ENCODE measurements at places on chromosomes 2 and 18. TPM values are rescaled to one million over a fixed set of nuclear protein-coding genes. Genes with fewer than 3 reads are reported as not detected.

Gene SAG
- total RNA-seq, result not detected

Gene IL36A
- not detected for total RNA-seq

Gene CFAP210
- 0.66 TPM for total RNA-seq

Gene RGPD3
- 1.6 TPM for total RNA-seq

Gene UGT1A3
- 0.16 TPM for total RNA-seq

Gene APOB
- 4.3 TPM for total RNA-seq

Gene SFT2D3
- total RNA-seq, result 10.9 TPM

Gene GAREM1
- total RNA-seq, result 7.8 TPM

Gene SLC30A3
- 0.33 TPM for total RNA-seq

Gene DSEL
- total RNA-seq, result 34.1 TPM

Gene L3MBTL4
- 23.0 TPM for total RNA-seq

Gene UGT1A6
- not detected for total RNA-seq

Gene MAP3K19
- not detected for total RNA-seq

Gene MYCN
- 0.32 TPM for total RNA-seq

Gene REL
- 17.0 TPM for total RNA-seq

Gene ALLC
- total RNA-seq, result not detected

Gene NHEJ1
- 19.8 TPM for total RNA-seq

Gene PNO1
- total RNA-seq, result 15.4 TPM

Gene KHK
- total RNA-seq, result 2.2 TPM

Gene CD8A
- 3.2 TPM for total RNA-seq

Gene GREB1
- 42.9 TPM for total RNA-seq

Gene MARCHF4
- total RNA-seq, result not detected

Gene SRBD1
- 21.1 TPM for total RNA-seq

Gene SOCS6
- total RNA-seq, result 32.9 TPM

Gene SERPINB7
- total RNA-seq, result not detected

Gene NDUFS1
- total RNA-seq, result 55.1 TPM

Gene SGPP2
- total RNA-seq, result 8.8 TPM

Gene ACKR3
- total RNA-seq, result 15.1 TPM

Gene CD207
- 0.88 TPM for total RNA-seq

Gene DSC2
- 8.0 TPM for total RNA-seq

Gene EN1
- 6.4 TPM for total RNA-seq

Gene NXPH2
- total RNA-seq, result not detected
